ENCODE measurements at places on chromosomes 16 and 17.

- DNase-seq, result peak; percentile 48
Measured at GRCh38 chr17:40371261-40371929, 6.9 kb upstream of the GJD3 start.

DNA sequence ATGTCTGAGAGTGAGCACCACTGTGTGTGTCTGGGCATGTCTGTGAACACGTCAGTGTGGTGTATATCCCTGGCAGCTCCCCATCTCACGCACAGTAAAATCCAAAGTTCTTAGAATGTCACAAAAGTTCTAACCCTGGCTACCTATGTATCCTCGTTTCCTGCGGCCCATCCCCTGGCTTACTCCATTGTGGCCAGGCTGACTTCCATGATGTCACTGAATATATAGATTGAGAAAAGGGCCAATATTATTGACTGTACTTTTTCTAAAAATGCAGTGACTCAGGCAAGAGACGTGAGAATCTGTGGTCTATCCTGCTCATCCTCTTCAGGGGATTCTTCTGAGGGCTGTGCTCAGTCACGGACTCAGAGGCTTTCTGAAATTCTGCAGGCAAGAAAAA is 963 bp upstream of the METTL22 start:
- no peak for DNase-seq

- DNase-seq, result no peak
Measured at GRCh38 chr17:70024253-70024652, 50.8 kb upstream of the KCNJ16 start.

DNA sequence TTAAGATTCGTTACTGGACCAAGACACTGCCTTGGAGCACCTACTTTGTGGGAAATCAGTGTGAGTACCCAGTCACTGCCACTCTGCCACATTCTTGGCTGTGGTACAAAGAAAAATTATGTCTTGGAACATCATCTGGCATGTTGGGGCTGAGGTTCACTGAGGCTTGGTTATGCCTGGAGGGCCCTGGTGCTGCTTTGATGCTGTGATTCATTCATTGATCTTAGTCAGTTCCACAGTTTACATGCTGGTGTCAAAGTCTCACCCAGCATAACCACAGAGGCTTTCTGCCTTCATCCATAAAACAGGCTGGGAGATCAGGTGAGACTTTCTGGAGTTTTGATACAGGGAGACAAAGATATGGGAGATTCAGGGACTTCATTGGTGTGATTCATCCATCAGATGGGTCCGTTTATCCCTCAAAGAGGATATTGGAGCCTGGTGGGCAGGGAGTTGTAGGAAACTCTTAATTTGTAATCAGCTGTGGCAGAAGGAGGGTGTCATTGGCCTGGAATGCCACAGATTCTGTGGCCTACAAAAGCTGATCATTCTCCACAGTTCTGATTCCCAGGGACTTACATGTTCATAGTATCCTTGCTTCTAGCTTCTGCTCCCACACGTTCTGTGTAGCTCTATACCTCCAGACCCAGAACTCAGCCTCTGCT is 322.5 kb downstream of the PMP22 start:
- DNase-seq, result no peak

DNA sequence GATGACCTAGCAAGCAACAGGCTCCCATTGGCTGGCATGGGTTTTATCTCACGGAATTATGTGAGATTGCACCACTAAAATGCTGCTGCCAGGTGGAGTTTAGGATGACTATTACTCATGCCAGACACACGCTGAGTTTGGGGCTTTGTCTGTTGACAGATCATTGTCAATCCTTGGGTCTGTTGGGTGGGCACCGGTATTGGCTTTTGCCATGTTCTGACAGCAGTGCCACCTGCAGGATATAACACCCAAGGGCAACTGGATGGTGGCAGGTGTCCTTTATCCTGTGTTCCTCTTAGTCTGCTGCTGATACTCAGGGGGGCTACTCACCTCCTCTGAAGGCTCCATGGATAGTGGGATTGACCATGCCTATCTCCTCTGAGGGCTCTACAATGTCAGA is 221.6 kb upstream of the DYNLRB2 start:
- no peak for DNase-seq

- DNase-seq, result no peak
Measured at GRCh38 chr17:56896217-56896967, 17.5 kb downstream of the TRIM25 start.

- DNase-seq, result no peak
Measured at GRCh38 chr17:81277421-81277820, 17.7 kb downstream of the SLC38A10 start.

GRCh38 chr16:13005721-13006247 is 104.4 kb downstream of the SHISA9 start:
- DNase-seq, result no peak

DNA sequence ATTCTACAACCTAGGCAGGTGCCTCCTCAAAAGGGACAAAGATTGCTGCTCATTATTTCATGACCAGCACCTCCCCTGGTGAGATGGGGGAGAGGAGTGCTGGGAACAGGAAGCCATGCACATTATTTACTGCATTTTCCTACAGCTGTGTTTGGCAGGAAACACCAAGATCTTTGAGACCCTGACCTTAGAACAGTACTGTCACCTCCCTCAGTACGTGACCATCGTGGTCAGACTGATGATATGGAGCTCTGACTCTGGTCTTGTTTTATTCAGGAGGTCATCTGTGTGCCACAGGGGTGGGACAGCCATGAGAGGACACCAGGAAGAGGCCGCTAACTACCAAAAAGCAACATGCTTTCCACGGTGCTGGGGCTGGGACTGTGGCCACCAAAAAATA is 37.4 kb downstream of the USP22 start:
- DNase-seq, result no peak

GRCh38 chr17:56815711-56816110 is 18.0 kb downstream of the C17orf67 start:
- DNase-seq, result no peak

GRCh38 chr16:88651276-88651988 is 579 bp upstream of the CYBA start:
- no peak for DNase-seq

DNA sequence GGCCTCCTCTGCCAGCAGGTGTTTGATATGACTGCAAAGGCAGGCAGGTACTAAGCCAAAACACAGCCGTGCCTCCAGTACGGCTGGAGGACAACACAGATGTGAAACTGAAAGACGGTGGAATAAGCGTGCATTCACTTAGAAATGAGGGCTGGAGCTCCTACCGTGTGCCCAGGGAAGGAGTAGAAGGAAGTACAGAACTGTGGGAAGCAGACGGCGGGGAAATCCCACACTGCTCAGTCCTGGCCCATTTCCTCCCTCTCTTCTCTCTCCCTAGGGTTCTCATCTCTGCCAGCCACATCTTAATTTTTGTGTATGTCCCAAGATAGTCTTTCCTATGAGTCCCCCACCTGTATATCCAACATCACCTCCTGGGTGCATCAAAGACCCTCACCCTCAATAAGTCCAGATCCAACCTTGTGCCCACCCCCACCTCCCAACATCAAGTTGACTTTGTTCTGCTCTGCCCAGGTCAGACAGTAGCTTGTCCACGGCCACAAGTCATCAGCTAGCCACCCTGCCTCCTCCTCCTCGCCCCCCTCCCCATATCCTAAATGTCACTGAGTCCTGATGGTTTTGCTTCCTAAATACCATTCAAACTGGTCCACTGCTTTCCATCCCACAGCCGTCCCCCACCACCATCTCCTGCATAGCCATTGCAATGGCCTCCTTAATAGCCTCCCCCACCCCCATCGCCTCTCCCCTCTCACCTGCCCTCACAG is 77.1 kb upstream of the RPL38 start:
- DNase-seq, result no peak

DNA sequence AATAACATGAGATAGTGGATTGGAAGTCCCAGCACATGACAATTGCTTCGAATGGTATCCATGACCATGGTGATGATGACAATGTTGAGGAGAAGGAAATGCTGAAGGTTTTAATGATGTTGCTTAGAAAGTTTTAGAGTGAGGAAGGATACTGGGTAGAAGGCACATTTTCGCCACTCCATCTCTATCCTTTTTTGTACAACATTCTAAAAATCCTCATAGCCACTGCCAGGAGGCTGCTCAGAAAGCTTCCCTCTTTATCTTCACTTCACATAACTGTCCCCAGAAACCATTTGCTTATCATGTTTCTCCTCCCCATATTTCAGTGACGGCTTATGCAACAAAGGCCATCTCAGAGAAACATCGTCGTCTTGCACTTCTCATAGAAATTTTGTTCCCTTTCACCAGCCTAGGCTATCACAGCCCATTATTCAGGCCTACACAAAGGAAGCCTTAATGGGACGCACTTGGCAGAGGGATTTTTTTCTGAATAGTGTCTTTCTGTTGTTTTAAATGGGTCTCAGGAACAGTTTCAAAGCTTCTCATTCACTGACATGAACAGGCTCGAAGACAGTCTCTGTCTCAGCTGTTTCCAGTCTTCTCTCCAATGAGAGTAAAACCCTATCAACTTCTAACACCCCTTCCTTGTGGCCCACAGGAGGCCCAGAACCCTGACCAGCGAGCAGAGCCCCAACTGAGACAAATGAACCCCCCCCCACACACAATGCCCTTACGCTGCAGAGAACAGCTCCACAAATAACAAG is 506.7 kb downstream of the HAPSTR1 start:
- no peak for DNase-seq

- DNase-seq, result no peak
Measured at GRCh38 chr16:84020353-84020752, 22.2 kb downstream of the SLC38A8 start.

GRCh38 chr16:51888016-51888415 is 658.9 kb downstream of the TOX3 start:
- DNase-seq, result no peak

DNA sequence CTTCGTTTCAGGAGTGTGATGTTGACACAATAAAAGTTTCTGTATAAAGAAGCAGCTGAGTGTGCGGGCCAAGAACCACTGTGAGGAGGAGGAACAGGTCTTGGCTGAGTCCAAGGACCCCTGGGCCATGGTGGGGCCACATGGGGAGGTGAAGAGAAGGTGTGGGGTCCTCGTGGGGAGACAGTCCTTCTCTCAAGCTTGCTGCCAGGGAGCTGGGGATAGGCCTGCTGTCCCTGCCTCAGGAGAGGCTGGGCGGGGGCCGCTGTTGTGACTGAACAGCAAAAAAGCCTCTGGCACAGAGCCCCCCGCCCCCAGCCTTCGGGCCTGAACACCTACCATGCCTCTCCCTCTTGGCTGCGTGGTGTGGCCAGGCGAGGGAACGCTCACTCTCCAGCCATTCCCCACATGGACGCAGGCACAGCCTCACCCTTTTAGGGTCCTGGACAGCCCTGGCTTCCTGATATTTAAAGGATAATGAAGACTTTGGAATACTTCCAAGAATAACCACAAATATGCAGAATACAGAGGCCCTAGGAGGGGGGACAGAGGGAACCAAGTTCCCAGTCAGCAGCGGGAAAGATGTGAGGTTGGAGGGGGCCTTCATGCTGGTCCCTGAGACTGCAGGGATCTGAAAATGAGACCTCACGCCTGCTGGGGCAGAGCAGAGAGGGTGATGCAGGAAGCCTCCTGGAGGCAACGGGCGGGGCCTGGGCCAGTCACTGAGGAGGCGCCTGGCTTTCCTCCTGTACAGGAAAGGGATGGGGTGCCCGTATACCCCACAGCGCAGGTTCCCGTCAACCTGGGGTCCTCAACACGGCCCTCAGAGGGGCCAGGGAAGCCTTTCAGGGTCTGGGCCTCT is 100.0 kb upstream of the CREBBP start:
- no peak for DNase-seq

- DNase-seq, result peak; percentile 59
Measured at GRCh38 chr16:20897253-20897897, 2.8 kb downstream of the DCUN1D3 start.

DNA sequence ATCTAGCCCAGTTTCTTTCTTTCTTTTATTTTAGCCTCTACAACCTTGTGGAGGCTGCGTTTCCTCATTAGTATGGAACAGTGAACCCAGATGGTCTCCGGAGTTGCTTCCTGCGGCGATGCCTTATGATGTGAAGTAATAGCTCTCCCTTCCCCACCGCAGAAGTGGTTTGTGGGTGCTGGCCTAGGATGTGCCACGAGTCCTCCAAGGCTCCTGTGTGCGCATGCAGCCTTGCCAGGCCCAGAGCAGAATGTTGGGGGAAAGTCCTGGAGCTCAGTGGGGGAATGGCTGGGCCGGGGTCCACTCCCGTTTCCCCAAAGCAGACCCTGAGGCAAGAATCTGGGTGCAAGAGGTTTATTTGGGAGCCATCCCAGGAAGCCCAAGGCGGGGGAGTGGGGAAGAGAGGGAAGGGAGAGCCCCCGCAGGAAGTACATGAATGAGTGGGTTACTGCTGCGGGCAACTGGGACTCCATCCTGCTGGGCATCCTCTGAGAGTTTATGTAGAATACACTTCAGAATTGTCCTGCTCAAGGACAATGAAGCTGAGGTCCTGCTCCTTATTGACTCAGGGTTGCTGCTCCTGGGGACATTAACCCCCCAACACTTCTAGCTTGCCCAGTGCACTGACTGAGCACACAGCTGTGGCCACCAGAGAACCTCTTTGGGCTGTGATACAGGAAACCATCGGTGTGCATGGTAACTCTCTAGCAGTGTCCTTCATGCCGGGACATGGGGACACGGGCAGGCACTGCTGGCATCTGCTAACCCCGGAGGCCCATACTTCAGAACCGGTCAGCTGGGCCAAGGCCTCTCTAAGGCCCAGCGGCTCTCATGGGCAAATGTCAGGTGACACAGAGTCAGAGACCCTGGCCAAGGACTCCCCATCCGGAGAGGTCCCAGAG is 3.7 kb upstream of the HCRT start:
- peak; percentile 98 for DNase-seq

GRCh38 chr17:49862781-49863331 is 15.0 kb upstream of the TAC4 start:
- DNase-seq, result peak; percentile 33

DNA sequence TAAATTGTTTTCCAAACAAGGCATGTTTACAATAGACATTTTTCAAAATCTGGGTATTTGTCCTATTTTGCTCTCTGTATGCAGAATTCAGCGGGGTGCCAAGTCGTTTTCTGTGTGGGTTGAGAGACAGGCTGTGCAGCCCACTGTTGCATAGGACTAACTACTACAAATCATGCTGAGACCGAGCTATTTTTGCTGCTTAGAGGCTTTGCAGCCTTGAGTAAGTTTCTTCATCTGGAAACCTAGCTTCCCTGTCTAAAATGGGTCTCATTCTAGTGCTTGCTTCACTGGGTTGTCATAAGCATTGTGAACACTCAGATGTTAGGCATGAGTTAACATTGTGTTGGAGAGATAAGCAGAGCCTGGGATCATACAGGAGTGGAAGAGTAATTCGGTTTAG is 1.3 kb downstream of the PRPSAP2 start:
- peak; percentile 51 for DNase-seq

DNA sequence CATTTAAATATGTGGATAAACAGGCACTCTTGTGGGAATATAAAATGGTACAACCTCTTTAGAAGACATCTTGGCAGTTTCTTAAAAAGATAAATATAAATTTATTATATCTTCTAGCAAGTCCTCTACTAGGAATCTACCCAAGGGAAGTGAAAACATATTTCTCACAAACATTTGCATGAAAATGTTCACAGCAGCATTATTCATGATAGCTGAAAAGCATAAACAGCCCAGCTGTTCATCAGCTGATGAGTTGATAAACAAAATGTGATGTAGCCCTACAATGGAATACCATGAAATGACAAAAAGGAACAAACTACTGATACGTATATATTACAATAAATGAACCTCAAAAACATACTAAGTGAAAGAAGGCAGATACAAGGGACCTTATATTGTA is 12.0 kb downstream of the DGKE start:
- DNase-seq, result no peak

- DNase-seq, result no peak
Measured at GRCh38 chr16:24971718-24972117, 43.5 kb downstream of the ARHGAP17 start.
